ENCODE measurements at places on chromosomes 1 and 21.
A peak's percentile ranks its signal among the peaks of the same experiment; 100 is the strongest.

DNA sequence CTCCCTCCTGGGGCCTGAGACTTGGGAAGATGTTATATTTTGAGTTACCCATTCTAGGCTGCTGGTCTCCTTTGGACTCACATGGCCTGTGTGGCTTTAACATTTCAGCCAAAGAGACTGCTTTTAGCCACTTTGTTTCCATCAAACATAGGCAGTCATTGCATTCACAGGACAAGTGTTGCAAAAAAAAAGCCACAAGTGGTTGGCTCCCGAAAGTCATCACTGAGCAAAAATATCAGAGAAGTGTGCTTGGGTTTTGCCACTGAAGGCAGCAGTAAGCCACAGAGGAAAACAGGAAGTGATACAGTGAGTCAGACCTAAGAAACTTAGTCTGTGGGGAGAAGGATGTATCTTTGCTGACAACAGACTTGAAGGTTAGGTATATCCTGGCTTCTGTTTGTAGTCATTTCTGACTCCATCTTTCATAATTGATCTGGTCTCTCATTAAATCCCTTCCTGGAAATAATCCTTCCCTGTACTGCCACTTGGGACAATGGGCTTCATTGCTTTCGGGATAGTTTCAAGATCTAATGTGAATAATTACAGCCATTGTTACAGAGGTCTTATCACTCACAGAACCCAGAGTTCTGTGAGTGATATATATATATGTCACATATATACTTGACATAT, 80.9 kb downstream of the COLGALT2 start:
- DNase-seq: peak; percentile 29

GRCh38 chr1:167927046-167927754, 9.3 kb upstream of the DCAF6 start:
- no peak for DNase-seq

DNA sequence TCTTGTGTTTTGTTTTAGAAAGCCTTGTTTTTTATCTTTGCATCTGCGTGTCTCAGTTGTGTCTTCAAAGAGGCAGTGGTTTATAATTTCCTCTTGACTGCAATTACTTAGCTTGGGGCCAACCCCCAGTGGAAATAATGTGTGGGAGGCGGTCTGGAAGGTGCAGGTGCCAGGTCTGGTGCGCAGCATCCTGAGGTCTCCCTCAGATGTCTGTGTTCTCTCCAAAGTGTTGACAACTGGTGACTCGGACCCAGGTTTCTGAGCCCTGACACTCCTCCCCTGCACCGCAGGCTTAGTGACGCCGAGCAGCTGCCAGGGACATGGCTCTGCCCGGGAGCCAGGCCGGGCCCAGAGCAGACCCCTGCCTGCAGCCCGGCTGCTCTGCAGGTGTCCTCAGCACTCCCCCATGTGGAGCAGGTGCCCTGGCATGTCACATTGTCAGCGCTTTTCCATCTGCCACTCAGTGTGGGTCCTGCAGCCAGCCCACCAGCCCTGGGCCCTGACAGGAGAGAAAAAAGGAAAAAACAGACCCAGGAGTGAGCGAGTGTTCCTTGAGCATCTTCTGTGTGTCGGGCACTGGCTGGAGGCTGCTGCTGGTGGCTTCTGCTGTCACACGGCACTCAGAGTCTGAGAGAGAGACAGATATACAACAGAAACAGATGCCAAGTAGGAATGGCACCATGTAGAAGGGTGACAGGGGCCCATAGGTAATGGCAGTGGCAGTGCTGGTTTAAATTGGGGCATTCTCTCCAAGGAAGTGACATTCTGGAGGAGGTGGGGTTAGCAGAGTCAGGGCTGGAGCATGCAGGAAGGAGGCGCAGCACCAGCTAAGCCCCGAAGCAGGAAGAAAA, 24.8 kb upstream of the SELENON start:
- peak; percentile 88 for DNase-seq

DNA sequence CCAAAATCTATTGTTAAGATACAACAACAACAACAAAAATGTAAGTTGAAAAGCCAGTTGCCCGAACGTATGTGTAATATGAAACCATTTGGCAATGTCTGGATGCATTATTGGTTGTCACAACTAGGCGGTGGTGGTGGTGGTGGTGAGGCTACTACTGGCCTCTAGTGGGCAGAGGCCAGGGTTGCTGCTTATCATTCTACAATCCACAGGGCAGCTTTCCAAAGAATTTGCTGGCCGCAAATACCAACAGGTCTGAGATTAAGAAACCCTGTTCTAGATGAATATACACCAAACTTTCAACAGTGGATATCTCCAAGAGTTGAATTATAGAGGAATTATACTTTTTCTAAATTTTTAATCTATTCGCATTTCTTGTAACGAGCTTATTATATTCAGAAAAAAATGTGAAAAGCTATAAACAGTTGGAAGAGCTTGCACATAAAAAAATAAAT, 26.8 kb upstream of the ZNF697 start:
- peak; percentile 39 for DNase-seq

DNA sequence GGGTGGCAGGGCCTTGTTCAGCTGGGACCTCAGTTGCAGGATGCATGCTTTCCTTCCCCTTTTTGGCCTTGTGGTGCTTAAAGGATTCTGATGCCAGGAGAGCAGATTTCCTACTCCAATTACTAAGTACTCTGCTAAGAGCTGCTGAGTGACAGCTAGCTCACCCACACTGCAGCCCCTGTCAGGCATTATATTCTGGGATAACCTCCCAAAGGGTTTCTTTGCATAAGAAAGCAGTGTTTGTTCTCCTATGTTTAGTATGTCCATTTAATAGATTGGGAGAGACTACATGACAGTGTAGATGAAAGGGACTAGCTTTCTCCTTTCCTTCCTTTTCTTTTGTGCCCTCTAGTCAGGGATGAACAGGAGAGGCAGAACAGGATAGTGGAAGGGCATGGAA, 100.7 kb downstream of the FAM78B start:
- no peak for DNase-seq

DNA sequence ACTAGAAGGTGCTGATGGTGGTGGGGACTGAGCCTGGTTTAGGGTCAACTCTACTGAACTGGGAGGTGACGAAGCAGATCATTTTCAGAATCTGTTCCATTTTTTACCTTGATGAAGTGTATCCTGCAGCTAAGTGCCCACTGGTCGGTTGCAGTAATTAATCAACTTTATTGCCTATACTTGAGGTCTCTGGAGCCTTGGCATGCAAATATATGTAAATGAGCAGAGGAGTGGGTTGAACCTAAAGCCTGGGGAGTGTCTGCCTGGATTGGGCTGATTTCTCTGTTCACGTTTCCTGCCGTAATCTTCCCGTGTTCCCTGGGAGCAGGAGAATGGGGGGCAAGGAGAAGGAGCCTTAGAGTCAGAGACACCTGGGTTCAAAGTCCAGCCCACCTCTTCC, 286.8 kb downstream of the PTPRU start:
- no peak for DNase-seq

DNA sequence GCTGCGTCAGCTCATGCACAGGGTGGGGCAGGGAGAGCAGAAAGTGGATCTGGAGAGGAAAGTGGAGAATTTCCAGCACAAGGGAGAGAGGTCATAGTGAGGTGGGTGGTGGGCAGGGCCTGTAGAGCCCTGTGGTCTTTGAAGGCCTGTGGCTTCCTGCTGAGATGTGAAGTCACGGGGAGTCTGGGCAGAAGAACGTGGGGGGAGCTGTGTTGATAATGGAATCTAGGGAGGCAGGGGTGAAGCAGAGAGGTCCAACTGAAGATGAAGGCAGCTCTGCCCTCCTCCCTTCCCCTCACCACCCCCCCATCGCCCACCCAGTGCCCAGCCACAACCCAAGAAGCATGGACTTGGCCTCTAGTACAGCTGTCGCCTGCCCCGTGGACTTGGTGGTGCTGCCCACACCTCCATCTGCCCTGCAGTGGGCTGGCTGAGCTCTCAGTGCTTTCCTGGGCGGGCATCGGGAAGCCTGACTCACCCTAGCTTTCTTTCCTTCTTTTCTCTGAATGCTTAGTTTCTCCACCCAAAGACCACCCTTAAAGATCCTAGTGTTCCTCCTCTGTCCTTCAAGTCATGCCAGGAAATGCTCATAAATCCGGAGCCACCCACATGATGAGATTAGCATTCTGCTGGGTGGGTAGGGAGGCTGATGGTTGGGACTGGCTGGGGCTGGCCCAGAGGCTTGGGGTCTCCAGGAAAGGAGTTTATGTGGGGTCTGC, 186.1 kb downstream of the TRABD2B start:
- DNase-seq: no peak

- no peak for DNase-seq
Observed at GRCh38 chr1:153614906-153615305, 1.2 kb downstream of the S100A14 start.
